ENCODE measurements at places on chromosomes 16 and 17.

GRCh38 chr16:48603647-48604376 is 6.2 kb downstream of the N4BP1 start:
- DNase-seq = no peak

GRCh38 chr16:88352261-88353200 is 30.2 kb upstream of the ZNF469 start:
- no peak for DNase-seq

- DNase-seq = peak; percentile 45
These were observed 5.7 kb downstream of the ZNF319 start for GRCh38 chr16:57994778-57995177.

GRCh38 chr16:64532117-64532516 is 589.7 kb downstream of the CDH11 start:
- no peak for DNase-seq

DNA sequence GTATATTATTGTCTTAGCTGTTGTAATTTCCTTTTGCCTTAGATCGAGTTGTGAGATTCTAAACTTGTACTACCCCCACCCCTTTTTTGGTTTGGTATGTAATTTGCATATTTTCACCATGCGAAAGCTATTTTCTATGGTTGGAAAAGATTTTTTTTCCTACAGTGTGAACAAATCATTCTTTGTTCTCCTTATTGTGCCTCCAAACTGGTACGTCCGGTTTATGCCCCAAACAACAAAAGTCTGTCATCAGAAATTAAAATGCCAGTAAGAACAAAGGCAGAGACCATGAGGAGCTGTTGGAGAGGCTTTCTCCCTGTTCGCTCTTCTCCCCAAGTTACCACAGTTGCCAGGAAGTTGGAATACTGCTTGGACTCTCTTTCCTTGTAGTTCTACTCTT is 66.1 kb downstream of the BCAS3 start:
- no peak for DNase-seq

- no peak for DNase-seq
These were observed 8.3 kb upstream of the MAP2K3 start for GRCh38 chr17:21276264-21276588.

DNA sequence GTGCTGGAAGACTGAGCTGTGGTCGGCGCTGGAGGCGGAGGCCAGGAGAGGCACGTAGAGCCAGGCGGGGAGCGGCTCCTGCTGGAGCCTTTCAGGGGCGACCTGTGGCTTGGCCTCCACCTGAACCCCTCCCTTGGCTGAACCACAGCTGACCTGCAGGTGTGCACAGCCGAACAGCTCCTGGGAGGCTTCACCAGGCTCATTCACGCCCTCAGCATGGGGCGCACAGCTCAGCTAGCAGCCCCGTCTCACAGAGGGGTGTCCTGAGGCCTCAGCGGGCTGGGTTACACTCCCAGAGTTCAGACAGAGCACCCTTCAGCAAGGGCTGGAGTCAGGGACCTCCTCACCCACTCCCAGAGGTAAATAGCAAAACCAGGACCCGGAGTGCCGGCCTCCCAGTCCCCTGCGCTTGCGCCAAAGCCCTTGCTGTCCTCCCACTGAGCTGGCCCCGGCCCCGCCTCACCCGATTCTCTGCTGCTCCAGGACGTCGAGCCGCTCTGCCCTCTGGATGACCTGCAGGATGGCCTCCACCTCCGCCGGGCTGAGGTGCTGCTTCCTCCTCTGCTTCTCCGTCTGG is 31.7 kb downstream of the RPH3AL start:
- DNase-seq = no peak

DNA sequence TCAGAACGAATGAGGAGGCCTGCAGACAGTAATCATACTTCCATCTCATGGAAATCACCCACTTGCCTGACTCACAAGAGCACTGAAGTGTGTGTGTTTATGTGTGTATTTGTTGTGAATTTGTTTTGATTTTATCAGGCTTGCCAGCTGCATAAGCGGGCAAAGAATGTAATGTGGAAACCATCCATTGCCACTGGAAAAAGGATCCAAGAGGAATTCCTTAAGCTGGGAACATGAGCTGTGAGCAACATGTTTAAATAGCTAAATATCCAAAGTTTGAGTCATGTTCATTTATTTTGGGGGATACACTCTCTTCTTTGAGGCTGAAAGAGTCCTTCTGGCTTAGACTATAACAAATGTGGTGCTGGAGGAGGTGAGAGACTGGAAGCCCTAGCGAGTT is 198.4 kb upstream of the TBX2 start:
- no peak for DNase-seq

- no peak for DNase-seq
These were observed 265.5 kb downstream of the PARN start for GRCh38 chr16:14364386-14365199.

DNA sequence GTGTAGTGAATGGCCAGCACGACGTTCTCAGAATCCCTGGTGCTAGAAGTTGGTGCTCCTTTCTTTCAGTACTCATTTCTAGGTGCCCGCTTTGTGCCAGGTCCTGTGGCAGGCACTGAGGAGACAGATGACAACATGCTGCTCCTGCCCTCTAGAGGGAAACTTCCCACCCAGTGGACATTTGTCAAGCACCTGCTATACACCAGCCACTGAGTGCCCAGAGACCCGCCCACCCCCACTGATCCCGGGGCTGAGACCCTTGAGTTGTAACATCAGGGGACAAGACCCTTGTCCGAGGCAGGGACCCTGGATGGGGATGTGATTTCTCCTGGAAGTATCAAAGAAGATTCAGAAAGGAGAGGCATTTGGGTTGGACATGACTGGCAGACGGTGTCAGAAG is 25.1 kb downstream of the UNC13D start:
- no peak for DNase-seq

- no peak for DNase-seq
These were observed 153.5 kb downstream of the MYO1D start for GRCh38 chr17:32723310-32723955.

GRCh38 chr16:11429123-11429522 is 83.9 kb downstream of the RMI2 start:
- DNase-seq = no peak

- DNase-seq = no peak
These were observed 164.6 kb downstream of the VPS53 start for GRCh38 chr17:550041-550398.

DNA sequence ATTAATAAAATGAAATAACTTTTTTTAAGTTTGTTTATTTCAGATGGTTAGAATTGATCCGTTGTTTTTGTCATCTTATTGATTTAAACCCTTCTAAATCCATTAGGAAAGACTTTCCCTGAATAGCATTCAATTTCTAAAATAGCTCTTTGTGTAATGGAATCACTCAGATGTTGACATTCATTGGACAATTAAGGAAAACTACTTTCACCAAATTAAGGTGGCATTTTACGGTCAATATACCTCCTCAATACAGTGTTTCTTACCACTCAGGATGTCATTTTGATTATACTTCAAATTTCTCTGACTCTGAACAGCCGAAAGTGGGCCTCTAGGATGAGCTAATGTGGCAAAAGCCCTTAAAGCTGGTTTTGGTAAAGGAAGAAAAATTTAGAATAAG is 1.8 kb downstream of the ARL6IP1 start:
- DNase-seq = no peak

DNA sequence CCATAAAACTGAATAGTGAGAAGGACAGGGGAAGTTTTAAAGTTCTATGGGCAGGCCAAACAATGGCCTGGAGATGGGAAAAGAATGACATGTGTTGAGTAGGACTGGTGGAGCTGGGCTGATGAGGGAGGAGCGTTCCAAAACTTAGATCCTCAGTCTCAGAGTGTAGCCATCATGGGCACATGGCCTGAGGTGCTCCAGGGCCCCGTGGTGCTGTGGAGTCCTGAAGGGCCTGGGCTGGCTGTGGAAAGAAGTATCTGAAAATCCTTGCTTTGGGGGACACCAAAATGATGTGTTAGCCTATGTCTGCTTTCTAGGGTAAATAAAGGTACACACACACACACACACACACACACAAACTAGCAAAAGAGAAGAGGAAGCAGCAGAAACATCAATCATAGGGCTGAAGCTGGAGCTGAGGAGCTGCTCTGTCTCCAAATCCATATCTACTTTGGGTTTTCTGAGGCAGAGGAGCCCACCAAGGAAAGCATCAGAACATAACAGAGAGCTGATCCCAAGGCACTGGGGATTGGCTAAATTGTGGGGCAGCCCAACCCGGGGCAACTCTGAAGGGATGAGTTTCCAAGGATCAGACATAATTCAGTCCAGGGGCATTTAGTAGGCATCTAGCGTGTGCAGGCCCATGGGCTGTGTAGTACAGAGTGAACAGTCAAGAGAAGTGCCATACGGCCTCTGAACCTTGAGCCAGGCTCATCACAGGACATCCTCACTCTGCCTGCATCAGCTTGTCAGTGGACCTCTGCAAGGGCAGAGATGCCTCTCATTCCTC is 85.2 kb downstream of the C16orf78 start:
- no peak for DNase-seq

DNA sequence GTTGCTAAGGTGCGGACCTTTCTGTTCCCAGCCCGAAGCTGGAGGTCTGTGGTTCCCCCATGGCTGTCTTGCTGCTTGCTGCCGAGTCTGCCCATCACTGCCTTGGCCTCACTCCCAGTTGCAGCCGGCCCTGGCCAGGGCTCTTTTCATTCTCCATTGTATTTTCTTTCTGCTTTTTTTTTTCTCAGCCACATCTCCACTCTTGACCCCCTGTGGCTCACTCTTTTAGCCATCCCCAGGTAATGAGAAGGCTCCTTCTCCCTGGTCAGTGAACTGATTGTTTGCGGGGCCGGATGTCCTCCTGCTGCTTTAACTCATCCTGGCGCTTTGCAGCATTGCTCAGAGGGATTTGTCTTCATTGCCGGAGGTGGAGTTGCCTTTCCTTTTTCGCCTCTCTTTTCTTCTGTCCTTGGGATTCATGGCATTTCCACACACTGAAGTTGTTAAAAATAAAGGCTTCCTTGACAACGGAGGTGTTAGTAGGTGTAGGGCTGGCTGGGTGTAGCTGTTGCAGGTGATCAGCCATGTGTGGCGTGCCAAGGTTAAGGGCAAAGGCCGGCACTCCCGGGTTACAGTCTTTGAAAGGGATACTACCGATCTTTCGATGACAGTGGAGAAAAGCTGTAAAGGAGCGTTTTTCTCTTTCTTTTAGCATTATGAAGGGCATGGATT is 34.1 kb downstream of the MAP2K6 start:
- no peak for DNase-seq

DNA sequence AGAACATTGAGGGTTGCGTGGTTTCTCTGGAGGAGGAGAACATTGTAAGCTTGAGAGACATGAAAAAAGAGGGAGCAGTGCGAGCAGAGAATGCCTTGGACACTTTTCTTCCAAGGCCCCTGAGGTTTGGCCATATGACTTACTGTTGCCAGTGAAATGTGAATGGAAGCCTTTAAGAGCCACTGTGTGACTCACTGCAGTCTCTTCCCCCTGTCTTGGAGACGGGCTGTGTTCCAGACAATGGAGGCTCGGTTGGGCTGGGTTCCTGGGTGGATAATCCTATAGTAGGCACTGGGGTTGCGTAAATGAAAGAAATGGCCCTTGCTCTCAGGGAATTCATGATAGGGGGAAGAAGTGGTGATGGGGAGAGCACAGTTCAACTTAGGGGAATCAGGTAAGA is 75.5 kb downstream of the SHISA9 start:
- DNase-seq = no peak

GRCh38 chr16:81629034-81629802 is 149.9 kb upstream of the PLCG2 start:
- no peak for DNase-seq

- DNase-seq = no peak
These were observed 82.2 kb downstream of the MYO1D start for GRCh38 chr17:32794533-32795246.

- no peak for DNase-seq
These were observed 205.2 kb upstream of the NLRP1 start for GRCh38 chr17:5789528-5789927.

DNA sequence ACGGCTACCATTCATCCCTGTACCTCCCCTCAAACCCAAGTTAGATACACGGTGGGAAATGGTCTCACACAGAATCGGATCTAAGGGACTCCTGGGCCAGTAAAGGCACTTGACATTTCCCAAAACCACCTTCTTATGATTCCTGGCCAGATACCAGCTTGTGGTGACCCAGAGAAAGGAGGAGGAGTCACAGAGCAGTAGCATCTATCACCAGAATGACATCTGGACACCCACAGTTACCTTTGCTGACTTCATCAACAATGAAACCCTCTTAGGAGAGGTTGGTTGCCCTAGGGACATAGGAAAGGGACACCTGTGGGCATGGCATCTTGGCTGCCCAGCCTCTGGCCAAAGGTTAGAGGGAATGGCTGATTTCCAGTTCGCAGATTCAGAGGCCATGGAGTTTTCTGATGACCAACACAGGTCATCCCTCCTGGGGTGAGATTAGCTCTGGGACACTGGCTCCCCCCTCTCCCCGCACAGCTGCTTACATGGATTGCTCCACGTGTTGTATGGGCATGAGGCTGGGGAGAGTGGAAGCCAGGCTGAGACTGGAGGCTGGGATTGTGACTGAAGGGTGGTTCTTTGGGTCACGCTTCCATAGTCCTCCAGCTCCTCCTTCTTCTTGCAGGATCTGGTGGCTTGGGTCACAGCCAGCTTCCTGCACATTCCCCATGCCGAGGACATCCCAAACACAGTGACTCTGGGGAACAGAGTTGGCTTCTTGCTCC is 1.4 kb upstream of the AOC3 start:
- DNase-seq = no peak

GRCh38 chr16:31085411-31085810 is 3.3 kb downstream of the PRSS53 start:
- no peak for DNase-seq

DNA sequence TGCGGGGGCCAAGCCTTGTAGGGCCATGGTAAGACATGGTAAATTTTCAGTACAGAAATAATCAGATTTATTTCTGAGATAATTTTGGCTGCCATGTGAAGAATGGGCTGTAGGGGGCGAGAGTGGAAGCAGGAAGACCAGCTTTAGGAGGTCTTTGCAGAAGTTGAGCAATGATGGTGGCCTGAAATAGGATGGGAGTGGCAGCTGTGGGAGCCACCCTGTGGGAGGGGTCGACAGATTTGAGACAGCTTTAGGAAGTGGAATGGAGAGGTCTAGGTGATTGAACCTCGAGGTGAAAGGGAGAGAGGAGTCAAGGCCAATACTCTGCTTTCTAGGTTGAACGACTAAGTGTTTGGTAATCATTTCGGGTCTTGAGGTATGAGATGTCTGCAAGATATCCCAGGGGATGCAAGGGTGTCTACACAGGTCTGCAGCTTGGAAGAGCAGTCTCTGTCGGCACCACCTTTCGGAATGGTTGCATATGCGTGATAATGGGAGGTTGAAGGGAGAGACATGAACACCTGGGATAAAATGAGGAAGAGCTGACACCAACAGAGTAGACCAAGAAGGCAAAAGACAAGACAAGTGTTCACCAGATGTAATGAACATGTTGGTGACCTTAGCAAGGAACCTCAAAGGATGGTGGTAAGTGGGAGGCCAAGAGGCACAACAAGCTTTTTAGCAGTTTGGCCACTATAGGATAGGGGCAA is 4.2 kb upstream of the ATXN7L3 start:
- DNase-seq = peak; percentile 76

- DNase-seq = peak; percentile 36
These were observed 1.7 kb upstream of the NLRP1 start for GRCh38 chr17:5585836-5586521.

All from activated CD4-positive, alpha-beta T cell treated with anti-CD3 and anti-CD28 coated beads for 48 hours (primary cell).